ENCODE measurements at places on chromosomes 3 and 15. TPM values are rescaled to one million over a fixed set of nuclear protein-coding genes. Genes with fewer than 3 reads are reported as not detected.

Gene MASP1
- not detected for total RNA-seq

Gene CEMIP
- 445 TPM for total RNA-seq

Gene LMAN1L
- not detected for total RNA-seq

Gene IL12A
- not detected for total RNA-seq

Gene HAUS2
- 19.2 TPM for total RNA-seq

Gene CHRD
- total RNA-seq = 2.7 TPM

DNA sequence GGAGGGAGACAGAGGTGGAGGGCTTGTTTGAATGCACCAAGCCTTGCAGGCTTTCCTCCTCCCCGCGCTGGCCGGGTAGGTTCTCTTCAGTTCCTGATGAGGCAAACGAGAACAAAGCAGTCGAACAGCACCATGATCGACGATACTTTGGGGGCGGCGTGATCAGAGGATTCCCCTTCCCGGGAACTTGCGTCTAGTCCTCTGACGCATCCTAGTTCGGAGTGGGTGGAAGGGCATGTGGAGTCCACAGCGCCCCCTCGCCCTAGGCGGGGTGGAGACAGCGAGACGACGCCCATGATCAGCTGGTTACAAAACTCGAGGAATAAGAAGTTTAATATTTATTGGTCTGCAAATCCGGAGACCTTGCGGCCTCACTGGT is 452 bp upstream of the SV2B start:
- H3K36me3 ChIP-seq = no peaks in the 10 kb centered on the region
- peaks cover 13% of the 10 kb centered on the region for H3K4me1 ChIP-seq
- peaks cover 69% of the 10 kb centered on the region for H3K27me3 ChIP-seq

DNA sequence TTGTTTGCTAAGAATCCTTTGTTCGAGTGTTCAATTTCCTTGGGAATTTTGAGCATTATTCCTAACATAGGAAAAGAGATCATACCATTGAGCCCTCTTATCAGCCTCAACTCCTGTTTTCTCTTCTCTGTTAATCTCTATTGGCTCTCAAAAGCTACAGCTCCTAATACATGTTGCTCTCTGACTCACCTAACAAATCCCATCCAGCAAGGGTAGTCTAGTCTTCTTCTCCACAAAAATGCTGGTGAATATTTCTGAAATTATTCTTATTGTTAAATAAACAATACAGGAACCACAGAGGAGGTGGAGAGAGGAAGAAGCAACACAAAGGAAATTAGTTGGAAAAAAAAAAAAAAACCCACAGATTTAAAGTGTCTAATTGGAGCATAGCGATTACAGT is 325.8 kb upstream of the NAALADL2 start:
- H3K4me3 ChIP-seq = no peak overlapping the region
- no peaks in the 10 kb centered on the region for H3K27me3 ChIP-seq
- no peak overlapping the region for H3K27ac ChIP-seq
- peaks cover 15% of the 10 kb centered on the region for H3K4me1 ChIP-seq
- H3K36me3 ChIP-seq = no peaks in the 10 kb centered on the region

DNA sequence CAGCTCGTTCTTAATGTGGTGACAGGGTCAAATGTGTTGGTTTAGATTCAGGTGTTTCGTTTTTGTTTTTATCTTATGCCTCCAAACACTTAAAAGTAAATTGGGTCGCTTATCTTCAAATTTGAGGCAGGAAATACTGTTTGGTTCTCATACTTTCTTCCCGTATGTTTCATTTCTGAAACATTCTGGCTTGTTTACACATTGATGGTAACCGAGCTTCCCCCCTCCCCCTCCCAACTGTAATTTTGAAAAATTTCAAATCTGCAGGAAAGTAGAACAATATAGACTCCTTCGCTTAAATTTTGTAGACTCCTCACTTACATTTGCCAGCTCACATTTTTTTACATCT is 64.9 kb downstream of the CMTM8 start:
- no peak for DNase-seq
- peaks cover 4% of the 10 kb centered on the region for H3K4me1 ChIP-seq
- H3K4me3 ChIP-seq = no peak overlapping the region
- H3K36me3 ChIP-seq = no peaks in the 10 kb centered on the region
- H3K27me3 ChIP-seq = no peaks in the 10 kb centered on the region

GRCh38 chr15:25713736-25714537 is 149.2 kb downstream of the ATP10A start:
- H3K4me3 ChIP-seq = no peak overlapping the region
- H3K27ac ChIP-seq = no peak overlapping the region
- peaks cover 41% of the 10 kb centered on the region for H3K36me3 ChIP-seq
- H3K27me3 ChIP-seq = no peaks in the 10 kb centered on the region
- DNase-seq = no peak

DNA sequence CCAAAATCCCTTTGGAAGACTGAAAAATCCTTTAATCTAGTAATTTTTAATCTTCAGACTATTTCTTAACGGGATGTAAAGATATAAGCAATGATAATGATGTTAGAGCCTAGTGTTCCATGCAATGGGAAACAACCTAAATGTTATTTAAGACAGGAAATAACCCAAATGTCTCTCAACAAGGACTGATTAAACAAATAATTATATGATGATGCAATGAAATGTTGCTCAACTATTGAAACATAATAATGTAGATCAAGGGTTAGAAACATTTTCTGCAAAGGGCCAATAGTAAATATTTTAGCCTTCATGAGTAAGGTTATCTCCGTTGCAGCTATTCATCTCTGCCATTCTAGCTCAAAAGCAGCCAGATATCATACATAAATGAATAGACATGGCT is 275.4 kb downstream of the NEK10 start:
- H3K36me3 ChIP-seq = no peaks in the 10 kb centered on the region
- no peak for DNase-seq
- H3K4me1 ChIP-seq = peaks cover 44% of the 10 kb centered on the region
- no peaks in the 10 kb centered on the region for H3K27me3 ChIP-seq

DNA sequence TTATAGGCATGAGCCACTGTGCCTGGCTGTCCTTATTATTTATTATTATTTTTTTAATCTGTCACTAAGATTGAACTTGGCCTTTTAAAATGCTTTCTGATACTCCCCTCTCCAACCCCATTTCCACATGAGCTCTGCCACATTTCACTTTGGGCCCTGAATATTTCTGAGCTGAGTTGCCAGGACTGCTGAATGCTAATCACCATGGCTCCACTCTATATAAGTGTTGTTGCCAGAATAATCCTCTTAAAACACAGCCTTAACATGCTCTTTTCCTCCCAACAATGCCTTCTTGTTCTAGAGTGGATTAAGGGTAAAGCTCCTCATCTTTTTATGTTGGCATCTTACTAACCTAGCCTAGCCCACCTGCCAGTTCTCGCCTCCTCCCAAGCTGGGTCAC is 124.4 kb downstream of the PDZRN3 start:
- no peak overlapping the region for H3K27ac ChIP-seq
- H3K4me1 ChIP-seq = peaks cover 23% of the 10 kb centered on the region
- no peak overlapping the region for H3K4me3 ChIP-seq

DNA sequence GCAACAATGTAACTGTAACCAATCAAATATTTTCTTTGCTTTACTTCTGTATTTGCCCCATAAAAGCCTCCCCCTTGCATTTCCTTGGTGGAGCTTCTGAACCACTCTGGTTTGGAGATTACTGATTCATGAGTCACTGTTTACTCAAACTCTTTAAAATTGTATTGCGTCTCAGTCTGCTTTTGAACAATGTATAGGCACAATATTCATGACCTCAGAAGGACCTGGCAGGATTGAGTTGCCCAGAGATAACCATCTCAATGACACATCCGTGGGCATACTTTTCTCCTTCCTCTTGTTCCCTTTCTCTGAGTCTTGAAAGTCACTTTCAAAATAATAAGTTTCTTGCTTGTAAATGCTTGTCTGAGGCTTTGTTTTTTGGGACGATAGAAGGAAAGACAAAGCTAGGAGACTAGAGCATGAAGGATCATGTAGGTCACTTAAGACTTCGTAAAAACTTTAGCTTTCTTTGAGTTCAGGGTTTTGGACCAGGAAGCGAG is 57.1 kb upstream of the POU1F1 start:
- no peaks in the 10 kb centered on the region for H3K36me3 ChIP-seq
- H3K4me3 ChIP-seq = no peak overlapping the region
- DNase-seq = no peak

DNA sequence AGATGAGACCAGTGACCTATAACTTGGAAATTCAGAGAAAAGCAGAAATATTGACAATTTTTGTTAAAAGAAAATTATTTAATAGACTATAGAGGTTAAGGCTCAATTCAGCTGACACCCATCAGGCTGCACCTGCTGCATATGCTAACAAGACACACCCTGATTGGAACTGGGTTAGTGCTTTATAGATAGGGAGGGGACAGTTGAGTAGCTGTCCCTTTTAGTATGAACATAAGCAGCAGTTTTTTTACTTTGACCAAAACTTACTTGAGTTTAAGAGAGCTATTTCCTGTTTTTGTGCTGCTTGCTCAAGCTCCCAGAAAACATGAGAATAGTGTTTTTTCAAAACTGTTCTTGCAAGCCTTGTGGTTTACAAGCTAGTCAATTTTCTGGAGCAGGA is 292.6 kb downstream of the LRRC3B start:
- H3K27ac ChIP-seq = no peak overlapping the region
- H3K36me3 ChIP-seq = no peaks in the 10 kb centered on the region
- no peaks in the 10 kb centered on the region for H3K27me3 ChIP-seq
- H3K4me1 ChIP-seq = no peaks in the 10 kb centered on the region

DNA sequence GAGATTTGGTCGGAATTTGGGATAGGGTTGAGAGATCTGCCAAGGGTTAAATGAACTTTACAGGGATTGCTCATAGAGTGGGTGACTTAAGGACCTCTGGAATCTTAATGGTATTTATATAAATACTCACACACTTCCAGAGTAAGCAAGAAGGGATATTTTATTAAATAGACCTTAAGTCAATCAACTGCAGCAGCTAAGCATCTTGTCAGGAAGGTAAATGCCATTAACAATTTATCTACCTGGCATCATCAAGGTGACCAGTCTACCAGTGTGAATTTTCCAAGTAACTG is 123.9 kb downstream of the FEZF2 start:
- H3K4me1 ChIP-seq = peaks cover 4% of the 10 kb centered on the region
- no peaks in the 10 kb centered on the region for H3K27me3 ChIP-seq
- no peaks in the 10 kb centered on the region for H3K36me3 ChIP-seq
- H3K27ac ChIP-seq = no peak overlapping the region
